Smooth muscle cell of trachea (primary cell): ENCODE measurements at places on chromosomes 1 and 21. TPM values are rescaled to one million over a fixed set of nuclear protein-coding genes. Genes with fewer than 3 reads are reported as not detected.

Gene SLFNL1
- total RNA-seq = 0.66 and 0.73 TPM in 2 replicates

Gene OLIG2
- not detected in 2 replicates for total RNA-seq

Gene RGL1
- 25.3 and 26.0 TPM in 2 replicates for total RNA-seq

Gene REG4
- not detected in 2 replicates for total RNA-seq

Gene LCE3B
- not detected in 2 replicates for total RNA-seq

Gene KIF17
- total RNA-seq = 1.5 and 4.1 TPM in 2 replicates

Gene HOOK1
- total RNA-seq = under 0.01 TPM in 1 of 2 replicates, not detected in the other
